ENCODE measurements at places on chromosomes 11 and 22.

DNA sequence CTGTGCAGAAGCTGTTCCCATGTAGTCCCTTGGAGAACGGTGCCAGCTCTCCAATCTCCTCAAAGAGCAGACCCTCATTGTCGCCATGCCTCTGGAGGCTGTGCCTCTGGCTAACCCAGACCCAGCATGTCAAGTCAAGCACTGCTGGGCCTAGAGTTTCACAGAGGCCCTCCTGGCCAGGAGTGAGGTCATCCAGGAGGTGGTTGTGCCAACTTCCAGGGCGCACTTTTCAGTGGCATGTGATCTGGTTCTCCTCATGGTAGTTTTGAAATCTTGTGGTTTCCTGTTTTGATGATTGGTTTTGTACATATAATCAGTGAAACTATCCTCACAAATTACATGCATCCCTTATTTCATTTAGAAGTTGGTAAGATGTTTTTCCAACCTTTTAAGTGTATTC is 78.9 kb downstream of the PPFIBP2 start:
- no peak for DNase-seq

DNA sequence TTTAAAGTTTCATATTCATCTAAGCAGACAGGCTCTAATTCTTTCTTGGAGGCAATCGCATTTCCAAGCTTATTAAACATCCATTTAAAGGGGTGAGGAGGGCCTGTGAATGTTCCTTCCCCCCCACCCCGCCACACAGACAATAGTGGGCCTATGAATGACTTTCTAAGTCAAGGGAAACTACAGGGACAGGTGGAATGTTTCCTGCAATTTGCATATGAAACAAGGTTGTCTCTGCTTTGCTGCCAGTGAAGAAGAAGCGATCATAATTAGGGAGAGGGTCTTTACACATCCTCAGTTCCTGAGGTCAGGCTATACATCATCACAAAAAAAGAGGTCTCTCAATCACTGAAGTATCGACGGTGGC is 127.9 kb upstream of the OPCML start:
- no peak for DNase-seq

GRCh38 chr11:41666951-41667653 is 207.7 kb upstream of the LRRC4C start:
- DNase-seq = no peak

GRCh38 chr11:95247883-95248282 is 16.9 kb upstream of the SESN3 start:
- no peak for DNase-seq

DNA sequence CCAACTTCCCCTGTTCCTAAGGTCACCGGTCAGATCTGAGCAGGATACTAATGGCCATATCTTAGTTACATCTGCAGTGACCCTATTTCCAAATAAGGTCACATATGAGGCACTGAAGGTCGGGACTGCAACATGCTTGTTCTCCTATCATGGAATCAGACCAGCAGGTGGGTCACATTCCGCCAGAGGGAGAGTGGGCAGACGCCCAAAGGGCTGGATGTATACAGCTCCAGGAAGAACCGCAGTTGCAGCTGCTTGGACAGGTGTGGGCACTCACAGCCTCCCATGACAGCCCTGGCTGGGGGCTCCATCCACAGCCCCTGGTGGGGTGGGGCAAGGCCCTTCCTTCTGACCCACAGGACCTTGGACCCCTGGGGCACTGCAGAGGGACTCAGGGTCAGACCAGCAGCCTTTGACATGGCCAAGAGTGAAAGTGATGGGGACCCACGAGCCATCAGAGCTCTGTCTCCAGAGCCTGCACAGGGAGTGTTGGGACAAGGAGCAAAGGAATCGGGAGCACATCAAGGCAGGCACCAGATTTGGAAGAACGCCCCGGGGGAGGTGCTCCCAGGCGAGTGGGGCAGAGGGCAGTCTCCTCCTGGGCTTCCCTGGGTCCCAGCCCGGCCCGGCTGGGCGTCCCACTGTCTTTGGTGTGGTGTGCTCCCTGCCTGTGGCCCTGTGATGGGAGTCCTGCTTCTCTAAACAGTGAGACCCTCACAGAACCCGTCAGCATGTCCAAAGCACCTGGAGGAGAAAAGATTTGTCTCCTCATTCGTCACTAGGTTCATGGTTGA is 13.3 kb upstream of the CD81 start:
- DNase-seq = no peak

- DNase-seq = peak; percentile 84
Observed at GRCh38 chr11:65915821-65916251, 3.0 kb downstream of the C11orf68 start.
